Right forelimb (tissue), 1 donor: ENCODE measurements at places on chromosomes 16 and 17.
A peak's percentile ranks its signal among the peaks of the same experiment; 100 is the strongest.

GRCh38 chr17:29726715-29727252, 104.1 kb upstream of the CORO6 start:
- no peak for DNase-seq

DNA sequence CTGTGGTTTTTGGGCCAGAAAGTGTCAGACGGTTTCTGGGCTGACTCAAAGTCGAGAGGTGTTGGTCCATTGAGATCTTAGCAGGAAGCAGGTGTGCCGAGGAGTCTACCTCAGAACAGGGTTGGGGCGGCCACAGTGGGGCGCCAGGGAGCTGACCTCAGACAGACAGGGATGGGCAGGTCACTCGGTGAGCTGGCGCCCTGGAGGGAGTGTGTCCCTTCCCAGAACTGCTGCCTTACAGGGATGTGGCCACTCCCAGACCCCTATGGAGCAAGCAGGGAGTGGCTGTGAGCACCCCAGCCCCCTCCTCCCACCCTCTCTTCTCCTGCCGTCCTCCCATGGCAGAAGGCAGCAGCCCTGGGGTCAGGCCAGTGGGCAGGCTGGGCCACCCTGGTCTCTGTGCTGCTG, 14.0 kb upstream of the DPEP1 start:
- no peak for DNase-seq

DNA sequence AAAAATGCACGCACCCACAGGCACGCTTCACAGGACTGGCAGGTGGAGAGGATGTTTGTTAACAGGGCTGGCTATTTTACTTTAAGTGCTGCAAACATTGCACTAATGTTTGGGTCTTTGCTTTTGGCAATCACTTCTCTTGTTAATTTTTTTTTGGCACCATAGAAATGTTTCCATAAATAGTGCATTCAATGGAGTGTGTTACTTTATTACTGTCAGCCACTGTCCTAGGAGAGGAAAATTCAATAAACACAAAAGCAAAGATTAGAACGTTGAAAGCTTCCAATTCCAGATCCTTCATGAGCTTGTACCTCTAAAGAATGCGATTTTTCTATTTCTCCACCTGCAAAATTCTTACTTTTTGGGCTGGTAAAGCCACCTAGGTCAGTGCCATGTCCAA, 743.5 kb downstream of the WWOX start:
- DNase-seq = no peak

DNA sequence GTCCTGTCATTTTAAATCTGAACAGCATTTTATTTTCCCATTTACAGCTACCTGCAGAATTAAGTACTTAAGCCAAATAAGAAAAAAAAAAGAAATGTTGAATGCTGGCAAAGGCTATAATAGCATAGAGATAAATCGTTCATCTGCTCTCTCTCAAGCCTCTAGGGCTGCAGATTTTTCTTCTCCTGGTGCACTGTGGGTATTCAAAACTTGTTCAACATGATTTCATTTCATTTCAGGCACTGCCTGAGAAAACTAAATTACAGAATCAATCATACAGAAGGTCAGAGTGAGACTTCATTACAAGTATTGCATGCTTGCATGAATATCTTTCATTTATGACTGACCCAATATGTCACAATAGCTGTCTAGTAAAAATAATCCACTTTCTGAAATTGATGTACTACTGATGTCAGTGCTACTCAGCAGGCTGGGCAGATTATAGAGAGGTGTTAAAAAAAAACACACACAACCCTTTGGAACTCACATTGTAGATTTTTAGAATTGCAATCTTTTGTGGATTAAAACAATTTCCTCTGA, 86.2 kb downstream of the TOX3 start:
- DNase-seq = no peak

GRCh38 chr16:24694931-24695330, 34.5 kb upstream of the TNRC6A start:
- DNase-seq = no peak

GRCh38 chr17:16439811-16440351, 24.5 kb downstream of the TRPV2 start:
- DNase-seq = no peak

GRCh38 chr17:8186787-8187516, 3.0 kb downstream of the BORCS6 start:
- DNase-seq = peak; percentile 99

GRCh38 chr16:57123216-57123973, 31.0 kb downstream of the CPNE2 start:
- DNase-seq = no peak

GRCh38 chr17:68519911-68520310, 7.7 kb downstream of the PRKAR1A start:
- no peak for DNase-seq

GRCh38 chr17:58059141-58059540, 24.1 kb upstream of the DYNLL2 start:
- no peak for DNase-seq

DNA sequence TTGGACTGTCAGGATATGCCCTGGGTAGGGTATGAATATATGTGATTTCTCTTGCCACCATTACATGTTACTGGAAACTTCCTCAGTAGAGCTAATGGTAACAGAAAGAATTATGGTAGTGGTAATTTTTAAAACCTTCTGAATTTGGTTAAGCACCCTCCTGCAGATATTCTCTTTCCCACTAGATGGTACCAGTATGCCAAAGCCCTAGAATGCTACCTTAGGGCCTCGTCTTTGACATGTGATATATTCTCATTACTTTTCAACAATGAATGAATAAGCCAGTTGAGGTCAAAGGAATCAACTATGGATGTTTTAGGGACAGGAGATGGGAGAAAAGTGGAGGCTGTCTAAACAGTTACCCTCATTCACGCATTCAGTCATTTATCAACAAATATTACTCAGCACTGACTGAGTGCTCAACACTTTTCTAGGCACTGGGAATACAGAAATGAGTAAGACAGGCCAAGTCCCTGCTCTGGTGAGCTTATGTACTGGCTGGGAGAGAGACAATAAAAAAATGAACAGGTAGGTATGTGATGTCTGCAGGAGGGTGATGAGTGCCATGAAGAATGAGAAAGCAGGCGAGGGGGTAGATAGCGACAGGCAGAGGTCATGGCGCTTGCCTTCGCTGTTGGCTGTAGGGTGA, 14.7 kb downstream of the CDH13 start:
- no peak for DNase-seq

- DNase-seq = no peak
Observed at GRCh38 chr17:82097919-82098168, 192 bp downstream of the FASN start.

GRCh38 chr17:70290770-70291169, 121.4 kb downstream of the KCNJ2 start:
- no peak for DNase-seq

DNA sequence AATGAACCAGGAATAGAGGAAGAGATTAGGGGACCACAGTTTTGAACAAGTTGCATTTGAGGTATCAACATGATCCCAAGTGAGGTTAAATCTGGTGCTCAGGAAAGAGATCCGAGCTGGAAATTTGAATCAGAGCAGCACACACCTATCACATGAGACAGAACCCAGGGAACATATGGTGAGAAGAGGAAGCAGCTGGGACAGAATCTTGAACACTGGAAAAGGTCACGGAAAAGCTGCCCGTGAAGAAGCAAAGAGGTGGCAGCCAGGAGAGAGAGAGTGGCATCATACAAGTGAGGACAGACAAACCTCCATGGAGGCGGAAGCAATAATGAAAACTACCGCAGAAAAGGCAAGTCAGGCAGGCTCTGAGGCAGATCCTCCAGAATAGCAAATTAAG, 36.1 kb downstream of the USP31 start:
- no peak for DNase-seq

- DNase-seq = peak; percentile 69
Observed at GRCh38 chr17:75774991-75775668, 9.5 kb upstream of the UNK start.

- DNase-seq = no peak
Observed at GRCh38 chr17:75531721-75532072, 6.2 kb downstream of the LLGL2 start.

- no peak for DNase-seq
Observed at GRCh38 chr17:8706431-8706830, 38.2 kb downstream of the CCDC42 start.

DNA sequence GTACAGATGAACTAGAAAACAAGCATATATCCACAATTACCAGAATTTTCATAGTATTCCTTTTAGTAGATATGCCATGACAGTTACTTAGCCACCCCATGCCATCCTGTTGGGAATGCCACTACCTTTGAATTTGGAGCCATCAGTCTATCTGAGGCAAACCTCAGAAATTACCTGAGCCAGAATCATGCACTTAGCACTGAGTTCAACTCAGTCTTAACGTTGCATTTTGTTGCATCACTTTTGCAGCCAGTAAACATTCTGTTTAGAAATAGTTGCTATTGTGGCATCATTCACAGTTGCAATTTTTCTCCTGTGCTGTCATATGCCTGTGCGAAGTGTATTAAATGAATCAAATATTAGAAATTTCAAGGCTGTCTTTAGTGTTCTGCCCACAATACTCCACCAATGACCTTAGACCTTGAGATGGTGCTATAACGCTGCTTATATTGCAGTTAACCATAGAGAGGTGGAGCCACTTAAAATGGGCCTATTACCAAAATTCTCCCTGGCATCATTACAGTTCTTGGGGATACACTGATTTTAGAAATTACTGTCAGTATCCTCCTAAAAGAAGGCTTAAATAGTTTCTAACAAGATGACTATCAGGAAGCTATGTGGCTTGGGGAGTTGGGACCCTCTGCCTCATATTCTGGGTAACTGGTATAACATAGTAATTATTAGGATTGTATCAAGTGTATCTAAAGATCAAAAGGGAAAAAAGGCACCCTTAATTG, 11.1 kb downstream of the PTRH2 start:
- DNase-seq = no peak

GRCh38 chr17:20914658-20915057, 128.2 kb downstream of the USP22 start:
- DNase-seq = no peak

DNA sequence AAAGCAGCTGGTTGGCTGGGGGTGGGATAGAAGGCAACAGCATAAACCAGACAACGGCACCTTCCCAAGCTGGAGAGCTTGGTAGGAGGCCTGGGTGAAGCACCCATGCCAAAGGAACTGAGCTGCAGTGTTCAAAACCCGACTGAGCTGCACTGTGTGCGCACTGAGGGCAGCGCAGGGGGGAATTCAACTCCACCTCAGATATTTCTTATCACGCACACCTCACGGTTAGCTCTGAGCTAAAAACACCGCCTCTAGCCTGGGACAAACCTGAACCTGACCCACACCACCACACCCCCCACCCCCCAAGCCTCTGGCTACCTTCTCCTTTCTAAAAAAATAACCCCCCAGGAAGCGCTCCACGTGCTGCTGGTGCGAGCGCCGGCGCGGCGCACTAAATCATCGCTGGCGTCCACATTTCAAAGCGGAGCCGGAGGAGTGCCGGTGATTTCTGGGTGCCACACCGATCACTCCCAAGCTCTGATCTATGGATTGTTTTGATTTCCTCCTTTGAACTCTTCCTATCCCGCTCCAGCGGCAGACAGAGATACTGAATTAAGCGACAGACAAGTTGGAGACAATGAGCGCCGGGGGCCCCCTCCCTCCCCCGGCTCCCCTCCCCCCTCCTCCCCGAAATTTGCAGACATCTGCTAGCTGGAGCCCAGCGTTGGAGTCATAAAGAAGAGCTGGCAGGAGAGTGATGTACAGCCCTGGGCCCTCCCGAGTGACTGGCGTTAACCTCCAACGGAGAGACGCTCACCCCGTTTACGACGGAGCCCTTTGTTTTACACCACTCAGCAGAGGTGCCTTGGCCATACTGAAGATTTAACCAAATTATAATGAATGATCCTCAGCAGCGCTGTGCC, 85.0 kb downstream of the NOG start:
- DNase-seq = peak; percentile 60

- DNase-seq = no peak
Observed at GRCh38 chr17:28724500-28725165, 1.4 kb downstream of the TLCD1 start.
